ENCODE measurements at places on chromosomes 1 and 21.
A peak's percentile ranks its signal among the peaks of the same experiment; 100 is the strongest.

- peak; percentile 67 for DNase-seq
These were observed 3.7 kb downstream of the CCDC24 start for GRCh38 chr1:43994794-43995790.

GRCh38 chr1:226444901-226445300 is 37.0 kb upstream of the PARP1 start:
- no peak for DNase-seq

DNA sequence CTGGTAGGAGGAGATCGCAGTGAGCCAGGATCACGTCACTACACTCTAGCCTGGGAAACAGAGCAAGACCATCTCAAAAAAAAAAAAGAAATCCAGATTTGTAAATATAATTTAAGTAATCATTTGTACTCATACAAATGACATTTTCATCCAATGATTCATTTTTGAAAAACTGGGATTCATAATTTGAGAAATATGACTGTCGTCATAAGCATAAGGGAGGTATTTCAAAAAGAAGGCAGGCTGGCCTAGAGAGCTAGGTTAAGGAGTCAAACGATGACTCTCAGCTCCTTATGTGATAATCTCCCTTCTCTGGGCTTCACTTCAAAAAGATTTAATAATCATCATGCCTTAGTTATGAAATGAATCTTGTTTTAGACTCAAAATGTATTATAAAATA is 2.3 kb downstream of the GART start:
- peak; percentile 27 for DNase-seq

DNA sequence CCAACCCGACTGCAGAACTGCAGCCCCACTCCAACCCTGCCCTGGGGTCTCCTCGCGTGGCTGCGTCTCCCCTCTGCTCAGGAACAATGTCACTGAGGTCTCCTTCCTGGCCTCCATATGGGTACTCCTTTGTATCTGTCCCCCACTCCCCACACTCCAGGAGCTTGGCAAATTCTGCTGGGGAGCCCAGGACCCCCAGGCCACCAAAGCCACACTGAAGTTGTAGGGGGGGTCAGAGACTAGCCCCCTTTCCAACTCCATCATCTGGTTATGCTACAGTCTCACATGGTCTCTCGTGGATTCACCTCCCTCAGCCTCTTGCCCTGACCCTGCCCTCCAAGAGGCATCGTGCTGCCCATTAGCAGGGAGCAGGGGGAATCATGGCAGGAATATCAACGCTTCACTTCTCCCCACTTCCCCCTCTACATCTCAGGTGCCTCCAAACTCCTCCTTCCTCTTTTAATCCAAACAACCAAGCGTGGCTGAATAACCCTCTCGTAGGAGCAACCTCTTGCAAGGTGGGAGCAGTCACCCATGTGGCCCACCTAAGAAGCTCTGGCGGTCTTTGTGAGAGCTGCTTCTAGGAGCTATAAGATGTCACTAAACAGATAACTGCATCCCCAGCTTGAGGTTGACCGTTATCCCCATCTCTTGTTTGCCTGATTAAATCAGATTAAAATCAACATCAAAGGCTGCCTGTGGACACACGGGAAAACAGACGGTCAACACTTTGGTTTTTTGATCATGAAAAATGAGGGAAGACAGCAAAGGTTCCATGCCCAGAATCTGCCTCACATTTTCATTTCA is 86.4 kb downstream of the MIS18A start:
- no peak for DNase-seq

DNA sequence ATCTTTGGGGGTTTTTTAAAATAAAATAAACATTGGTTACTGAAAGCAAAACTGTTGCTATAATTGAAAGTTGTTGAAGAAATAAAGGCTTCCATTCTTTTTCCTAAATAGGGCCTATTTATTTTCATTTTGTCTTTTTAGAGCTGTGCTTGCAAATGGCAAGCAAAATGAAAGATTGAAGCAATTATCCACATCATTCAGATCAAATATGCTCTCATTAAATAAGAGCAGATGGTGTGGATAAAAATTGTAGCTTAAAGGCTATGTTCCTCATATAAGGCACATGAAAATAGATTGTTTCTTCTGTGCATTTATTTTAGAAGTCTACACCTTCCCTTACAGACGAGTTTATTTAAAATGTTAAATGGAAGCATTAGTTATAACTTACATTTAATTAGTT is 1317.7 kb downstream of the MRPL39 start:
- DNase-seq = no peak

DNA sequence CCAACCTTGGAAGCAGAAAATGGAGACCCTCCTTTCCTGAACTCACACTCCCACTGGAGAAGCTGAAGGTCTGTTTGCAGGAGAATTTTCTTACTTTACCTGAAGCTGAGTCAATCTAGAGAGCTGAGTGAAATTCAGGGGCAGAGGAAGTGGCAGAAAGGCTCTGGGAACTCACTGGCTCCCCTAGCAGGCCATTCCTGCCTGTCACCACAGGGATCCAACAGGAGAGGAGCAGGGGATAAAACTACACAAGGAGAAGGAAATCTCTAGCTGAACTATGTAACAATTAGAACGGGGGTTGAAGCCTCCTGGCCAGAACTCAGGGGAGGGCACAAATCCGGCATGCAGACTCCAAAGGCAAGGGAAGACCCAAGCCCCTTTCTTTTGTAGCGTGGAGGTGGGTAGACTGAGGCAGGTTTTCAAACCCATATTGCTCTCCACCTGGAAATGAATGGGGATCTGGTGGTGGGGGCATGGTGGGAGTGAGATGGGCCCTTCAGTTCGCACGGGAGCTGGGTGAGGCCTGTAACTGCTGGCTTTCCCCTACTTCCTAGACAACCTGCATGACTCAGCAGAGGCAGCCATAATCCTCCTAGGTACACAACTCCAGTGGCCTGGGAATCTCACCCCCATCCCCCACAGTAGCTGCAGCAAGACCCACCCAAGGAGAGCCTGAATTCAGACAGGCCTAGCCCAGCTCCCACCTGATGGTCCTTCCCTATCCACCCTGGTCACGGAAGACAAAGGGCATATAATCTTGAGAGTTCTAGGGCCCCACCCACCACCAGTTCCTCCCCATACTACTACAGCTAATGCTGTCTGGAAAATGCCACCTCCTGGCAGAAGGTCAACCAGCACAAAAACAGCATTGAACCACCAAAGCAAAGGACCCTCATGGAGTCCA is 158.1 kb downstream of the LTN1 start:
- DNase-seq = no peak

DNA sequence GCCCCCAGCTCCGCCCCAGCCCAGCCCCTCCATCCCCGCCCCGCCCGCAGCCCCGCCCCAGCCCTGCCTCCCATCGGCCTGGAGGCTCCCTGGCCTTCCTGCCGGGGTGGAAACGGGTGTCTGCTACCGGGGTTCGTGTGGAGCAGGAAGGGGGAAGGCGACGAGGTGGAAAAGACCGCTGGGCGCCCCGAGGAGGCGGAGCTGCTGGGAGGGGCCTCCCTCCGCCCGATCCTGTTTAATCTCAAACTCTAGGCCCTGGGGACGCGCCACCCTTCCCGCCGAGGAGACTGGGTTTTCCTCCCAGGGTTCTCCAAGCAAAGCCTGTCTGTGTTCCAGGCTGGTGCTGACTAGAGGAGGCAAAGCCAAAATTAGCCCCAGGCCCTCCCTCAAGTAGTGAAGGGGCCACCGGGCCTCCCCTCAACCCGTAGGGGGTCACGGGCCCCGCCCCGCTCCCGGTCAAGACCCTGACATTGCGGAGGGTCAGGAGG is 16.2 kb upstream of the TTLL10 start:
- peak; percentile 85 for DNase-seq

DNA sequence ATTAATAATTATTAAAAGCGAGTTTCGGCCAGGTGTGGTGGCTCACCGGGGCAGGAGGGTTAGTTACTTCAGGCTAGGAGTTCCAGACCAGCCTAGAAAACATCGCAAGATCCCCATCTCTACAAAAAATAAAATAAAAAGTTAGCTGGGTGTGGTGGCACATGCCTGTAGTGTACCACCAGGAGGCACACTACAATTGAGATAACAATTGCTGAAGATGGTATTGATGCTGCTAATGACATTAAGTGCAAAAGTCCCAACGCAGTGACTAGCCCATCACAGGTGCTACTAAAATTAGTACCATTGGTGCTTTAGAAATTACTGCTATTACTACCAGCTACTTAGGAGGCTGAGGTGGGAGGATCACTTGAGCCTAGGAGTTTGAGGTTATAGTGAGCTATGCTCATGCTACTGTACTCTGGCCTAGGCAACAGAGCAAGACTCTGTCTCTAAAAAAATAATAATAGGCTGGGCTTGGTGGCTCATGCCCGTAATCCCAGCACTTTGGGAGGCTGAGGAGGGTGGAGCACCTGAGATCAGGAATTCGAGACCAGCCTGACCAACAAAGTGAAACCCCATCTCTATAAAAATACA is 156.6 kb downstream of the GREM2 start:
- peak; percentile 45 for DNase-seq

DNA sequence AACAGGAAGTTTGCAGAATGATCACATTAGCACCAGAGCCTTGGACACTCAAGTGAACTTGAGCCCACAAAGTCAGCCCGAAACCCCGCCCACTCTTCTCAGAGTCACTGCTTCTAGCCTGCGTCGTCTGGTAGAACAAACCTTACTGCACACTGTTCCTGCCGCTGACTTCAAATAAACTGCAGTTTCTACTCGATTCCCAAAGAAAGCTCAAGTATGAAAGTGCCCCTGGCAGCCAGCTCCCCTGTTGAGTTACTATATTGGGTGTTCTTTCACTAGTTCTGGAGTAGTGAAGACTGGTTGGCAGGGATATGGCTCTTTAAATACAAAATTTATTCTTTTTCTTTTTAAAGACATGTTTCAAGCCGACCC is 164.7 kb downstream of the GALNT2 start:
- no peak for DNase-seq

GRCh38 chr1:26717017-26717491 is 21.2 kb downstream of the ARID1A start:
- DNase-seq = no peak

- peak; percentile 30 for DNase-seq
These were observed 74.3 kb upstream of the PAX7 start for GRCh38 chr1:18556364-18556763.

- DNase-seq = no peak
These were observed 1072.2 kb downstream of the BRINP3 start for GRCh38 chr1:189405419-189405818.

DNA sequence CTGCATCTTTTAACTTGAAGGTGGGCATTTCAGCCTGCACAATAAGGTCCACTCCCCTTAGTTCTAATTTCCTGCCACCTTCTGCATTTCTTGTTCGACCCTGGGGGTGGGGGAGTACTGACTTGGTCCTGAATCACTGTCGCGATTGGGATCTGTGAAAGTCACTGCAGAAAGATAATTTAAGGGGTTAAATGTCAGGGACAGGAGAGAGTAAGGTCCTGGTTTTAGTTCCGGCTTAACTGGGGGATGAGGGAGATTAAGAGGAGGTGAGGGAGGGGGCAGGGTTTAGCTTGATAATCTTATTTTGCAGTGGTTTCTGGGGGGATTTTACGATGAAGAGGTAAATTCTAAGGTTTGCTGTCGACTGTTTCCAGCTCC is 128.1 kb downstream of the MRPS6 start:
- no peak for DNase-seq

DNA sequence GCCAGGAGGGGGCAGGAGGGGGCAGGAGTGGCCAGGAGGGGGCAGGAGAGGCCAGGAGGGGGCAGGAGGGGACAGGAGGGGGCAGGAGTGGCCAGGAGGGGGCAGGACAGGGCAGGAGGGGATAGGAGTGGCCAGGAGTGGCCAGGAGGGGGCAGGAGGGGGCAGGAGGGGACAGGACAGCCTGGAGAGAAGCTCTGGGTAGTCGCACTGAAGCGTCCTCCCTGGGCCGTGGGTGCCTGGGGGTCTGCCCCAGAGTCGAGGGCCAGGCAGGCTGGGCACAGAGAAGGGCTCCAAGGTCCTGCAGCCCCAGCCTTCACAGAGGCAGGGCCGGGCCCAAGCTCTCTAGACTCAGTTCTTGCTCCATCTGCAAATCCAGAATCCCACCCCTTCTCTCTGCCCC is 22.9 kb downstream of the MEGF6 start:
- no peak for DNase-seq

- DNase-seq = no peak
These were observed 53.1 kb upstream of the CACNA1E start for GRCh38 chr1:181430015-181430885.

Data from ELR (cell line).